NCI-H1105 treated with DMSO at 0.1 percent for 48 hours (cell line): ENCODE measurements at places on chromosomes 6 and 20.

GRCh38 chr6:169139179-169139971 is 114.3 kb downstream of the THBS2 start:
- no peak for DNase-seq

GRCh38 chr6:136795386-136795785 is 3.1 kb upstream of the MAP3K5 start:
- no peak for DNase-seq

DNA sequence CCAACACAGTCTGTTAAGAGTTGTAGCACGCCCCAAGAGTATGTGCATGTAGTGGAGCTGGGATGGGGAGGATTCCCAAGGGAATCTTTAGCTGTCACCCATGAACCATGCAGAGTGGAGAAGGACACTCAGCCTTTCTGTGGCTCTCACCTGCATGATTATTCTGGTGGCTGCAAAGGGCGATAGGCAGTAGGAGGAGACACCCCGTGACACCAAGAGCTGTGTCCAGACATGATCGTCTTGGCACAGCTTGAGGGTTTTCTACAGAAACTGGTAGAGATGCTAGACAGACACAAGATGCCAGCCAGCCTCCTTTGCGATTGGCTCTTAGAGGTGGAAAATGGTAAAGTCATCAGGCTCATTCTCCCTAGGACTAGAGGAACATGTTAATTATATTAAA is 3.1 kb upstream of the CSE1L start:
- DNase-seq = no peak

DNA sequence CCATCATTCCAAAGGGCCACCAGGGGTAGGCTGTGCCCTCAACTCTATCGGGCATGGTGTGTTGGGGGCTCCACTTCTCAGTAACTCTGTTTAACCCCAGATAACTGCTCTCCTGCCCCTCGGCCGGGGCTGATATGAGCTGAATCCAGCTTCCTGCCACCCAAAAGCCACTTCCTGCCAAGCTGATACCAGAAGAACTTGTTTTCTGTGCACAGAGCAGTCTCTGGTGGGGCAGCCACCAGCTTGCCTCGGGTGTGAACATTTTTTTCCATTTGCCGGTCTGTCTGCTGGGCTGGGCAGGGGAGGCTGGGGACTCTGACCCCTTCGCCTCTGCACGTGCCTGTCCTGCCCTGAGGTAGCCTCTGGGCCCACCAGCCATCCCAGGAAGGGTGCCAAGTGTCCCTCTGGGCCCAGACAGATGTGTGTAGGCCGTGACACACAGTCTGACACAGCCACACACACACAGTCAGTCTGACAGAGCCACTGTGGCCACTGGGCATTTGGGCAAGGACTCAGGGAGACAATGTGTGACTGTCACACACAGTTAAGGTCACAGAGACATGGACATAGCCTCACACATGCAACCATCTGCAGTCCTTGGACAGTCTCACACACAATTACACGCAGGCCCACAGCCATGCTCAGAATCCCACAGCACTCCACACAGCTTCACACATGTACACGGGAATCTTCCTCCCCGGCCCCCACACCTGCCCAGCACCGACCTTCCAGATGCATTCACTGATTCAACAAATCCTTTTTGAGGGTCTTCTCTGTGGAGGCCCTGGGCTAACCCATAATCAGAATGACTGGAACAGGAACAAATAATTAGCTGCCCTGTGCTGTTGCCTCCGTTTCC is 45.1 kb downstream of the NOL4L start:
- DNase-seq = no peak

- no peak for DNase-seq
Measured at GRCh38 chr6:125346926-125347563, 45.3 kb upstream of the HDDC2 start.

- no peak for DNase-seq
Measured at GRCh38 chr20:33838035-33838864, 27.1 kb downstream of the CHMP4B start.

DNA sequence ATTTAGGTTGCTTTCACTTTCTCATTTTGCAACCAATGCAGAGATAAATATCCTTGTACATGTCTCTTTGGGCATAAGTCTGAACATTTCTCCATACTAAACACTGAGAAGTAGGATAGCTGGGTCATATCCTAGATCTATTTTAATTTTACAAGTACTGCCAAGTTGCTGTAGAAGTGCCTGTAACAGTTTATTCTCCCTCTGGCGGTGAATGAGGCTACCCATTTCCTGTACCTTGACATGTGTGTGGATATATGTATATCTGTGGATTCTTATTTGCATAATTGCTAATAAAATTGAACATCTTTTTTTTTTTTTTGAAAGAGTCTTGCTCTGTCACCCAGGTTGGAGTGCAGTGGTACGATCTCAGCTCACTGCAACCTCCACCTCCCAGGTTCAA is 48.0 kb upstream of the PNRC1 start:
- DNase-seq = no peak

- no peak for DNase-seq
Measured at GRCh38 chr6:74755196-74755595, 450.7 kb downstream of the COL12A1 start.
